ENCODE measurements at places on chromosomes 1 and 21. TPM values are rescaled to one million over a fixed set of nuclear protein-coding genes. Genes with fewer than 3 reads are reported as not detected.

Gene REN
- not detected for total RNA-seq

Gene ANKRD65
- total RNA-seq: not detected

Gene FMO5
- total RNA-seq: 0.07 TPM

Gene SLC5A9
- total RNA-seq: not detected

Gene NSUN4
- total RNA-seq: 14.9 TPM

DNA sequence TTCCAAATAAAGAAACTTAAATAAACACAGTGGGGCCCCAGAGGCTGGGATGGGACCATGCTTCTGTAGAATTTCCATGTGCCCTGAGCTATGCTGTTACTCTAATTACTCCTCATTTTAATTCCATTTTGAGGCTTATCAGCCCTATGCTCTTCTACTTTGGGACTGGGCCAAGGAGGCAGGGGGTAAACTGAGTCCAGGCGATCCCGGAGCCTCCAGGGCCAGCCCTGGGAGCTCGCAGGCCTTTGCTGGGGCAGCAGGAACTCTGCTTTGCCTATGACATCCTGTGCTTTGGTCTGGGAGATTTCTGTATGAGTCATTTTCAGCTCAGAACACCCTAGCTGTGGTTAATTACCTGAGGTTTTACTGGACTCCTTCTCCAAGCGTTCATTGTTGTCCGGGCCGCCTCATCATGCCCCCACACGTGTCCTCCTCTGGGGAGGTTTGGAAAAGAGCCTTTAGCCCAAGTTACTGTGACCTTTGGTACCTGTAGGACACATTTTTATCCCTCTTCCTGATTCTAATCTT, 95.7 kb downstream of the RHOU start:
- peak; percentile 77 for DNase-seq

DNA sequence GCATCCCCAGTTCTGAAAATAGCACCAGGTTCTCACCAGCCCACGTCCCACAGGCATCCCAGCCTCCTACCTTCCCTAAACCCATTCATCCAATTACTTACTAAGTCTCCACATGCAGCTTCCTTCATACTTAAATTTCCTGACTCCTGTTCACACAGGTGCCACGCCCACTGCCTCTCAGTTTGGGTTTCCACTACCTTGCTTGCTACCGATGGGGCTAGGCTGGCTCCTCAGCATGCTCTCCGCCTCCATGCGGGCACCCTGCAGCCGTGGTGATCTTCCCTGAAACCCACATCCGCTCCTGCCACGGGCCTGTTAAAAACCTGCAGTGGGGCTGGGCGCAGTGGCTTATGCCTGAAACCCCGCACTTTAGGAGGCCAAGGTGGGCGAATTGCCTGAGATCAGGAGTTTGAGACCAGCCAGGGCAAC, 70.4 kb upstream of the ANGPTL1 start:
- DNase-seq: no peak

GRCh38 chr1:202952818-202953217, 5.3 kb downstream of the ADIPOR1 start:
- DNase-seq: peak; percentile 79

- peak; percentile 28 for DNase-seq
Observed at GRCh38 chr1:19044975-19045831, 88.7 kb upstream of the IFFO2 start.

DNA sequence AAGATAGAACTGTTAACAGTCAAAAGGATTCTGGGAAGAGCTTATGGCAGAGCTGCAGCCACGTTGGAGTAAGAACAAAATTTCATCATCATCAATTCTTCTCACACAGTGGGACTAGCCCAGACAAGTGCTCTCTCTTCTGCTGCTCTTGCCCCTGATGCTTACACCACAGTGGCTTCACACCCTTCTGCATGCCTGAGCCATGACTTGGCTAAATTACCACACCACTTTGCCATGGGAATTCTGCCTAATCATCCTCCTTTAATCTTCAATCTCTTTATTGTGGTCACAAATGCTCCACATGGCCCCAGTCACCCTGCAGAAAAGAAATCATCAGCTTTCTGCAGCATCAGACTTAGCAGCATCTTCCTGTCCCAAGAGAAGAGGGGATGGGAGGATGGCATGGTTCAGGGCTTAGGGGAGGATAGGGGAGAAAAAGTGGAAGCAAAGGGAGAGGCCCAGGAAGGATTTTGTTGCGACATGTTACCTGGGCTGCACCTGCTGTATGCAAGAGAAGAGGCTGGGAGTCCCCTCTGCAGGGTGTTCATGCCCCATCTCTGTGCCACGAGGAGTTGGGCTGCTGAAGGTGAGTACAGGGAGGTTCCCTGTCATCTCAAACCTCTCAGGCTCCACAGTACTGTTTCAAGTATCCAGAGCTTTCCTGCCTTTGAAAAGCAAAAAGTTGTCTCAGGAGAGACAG, 9.0 kb upstream of the RPTN start:
- DNase-seq: peak; percentile 97

DNA sequence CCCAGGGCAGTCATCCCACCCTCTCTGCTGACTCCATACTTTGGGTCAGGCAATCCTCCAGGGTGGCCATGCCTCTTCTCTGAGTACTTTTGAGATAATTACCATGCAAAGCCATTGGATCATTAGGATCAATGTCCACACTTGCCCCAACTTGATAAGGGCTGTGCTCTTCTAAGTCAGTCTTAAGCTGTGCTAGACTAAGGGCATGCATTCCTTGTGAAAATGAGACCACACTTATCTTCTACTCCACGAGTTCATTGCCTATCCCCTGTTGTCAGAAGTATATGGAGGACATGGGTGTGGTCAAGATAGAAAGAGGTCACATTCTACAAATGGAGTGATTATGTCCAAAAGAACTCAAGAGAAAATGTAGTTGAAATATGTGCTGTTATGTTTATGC, 18.9 kb upstream of the SSX2IP start:
- DNase-seq: no peak

- DNase-seq: peak; percentile 99
Observed at GRCh38 chr1:84847253-84848250, 45.5 kb downstream of the LPAR3 start.

DNA sequence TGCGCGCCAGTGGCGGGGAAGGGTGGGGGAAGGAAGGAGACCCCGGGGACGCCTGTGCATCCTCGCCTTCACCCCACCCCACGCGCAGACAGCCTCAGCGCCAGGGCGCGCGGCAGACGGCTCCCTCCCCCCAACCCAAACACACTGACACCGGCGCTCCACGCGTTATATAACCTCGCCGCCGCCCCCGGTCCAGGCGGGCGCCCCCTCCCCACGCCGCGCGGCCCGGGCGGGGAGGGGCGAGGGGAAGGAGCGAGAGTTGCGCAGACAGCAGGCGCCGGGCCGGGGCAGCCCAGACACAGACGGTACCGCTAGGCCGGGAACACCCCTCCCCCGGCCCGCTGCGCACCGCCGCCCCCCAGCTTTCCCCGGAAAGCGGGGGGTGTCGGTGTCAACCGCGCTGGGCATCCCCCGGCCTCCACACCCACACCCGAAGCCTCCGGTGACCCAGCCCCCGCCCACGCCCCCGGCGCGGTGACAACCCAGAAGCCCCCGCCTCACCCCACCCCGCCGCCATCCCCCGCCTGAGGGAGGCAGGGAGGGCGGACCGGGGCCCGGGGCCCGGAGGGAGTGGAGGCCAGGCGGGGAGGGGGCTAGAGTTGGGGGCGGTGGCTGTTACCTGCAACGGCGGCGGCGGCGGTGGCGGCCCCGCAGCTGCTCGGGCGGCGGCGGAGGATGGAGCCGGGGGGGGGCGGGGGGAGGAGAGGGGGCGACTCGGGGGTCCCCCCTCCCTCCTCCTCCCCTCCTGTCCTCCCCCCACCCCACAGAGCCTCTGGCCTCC, 432 bp downstream of the AKT3 start:
- no peak for DNase-seq

GRCh38 chr1:56545711-56546110, 33.7 kb downstream of the PLPP3 start:
- no peak for DNase-seq

- no peak for DNase-seq
Observed at GRCh38 chr1:48058135-48059025, 61.2 kb upstream of the TRABD2B start.

DNA sequence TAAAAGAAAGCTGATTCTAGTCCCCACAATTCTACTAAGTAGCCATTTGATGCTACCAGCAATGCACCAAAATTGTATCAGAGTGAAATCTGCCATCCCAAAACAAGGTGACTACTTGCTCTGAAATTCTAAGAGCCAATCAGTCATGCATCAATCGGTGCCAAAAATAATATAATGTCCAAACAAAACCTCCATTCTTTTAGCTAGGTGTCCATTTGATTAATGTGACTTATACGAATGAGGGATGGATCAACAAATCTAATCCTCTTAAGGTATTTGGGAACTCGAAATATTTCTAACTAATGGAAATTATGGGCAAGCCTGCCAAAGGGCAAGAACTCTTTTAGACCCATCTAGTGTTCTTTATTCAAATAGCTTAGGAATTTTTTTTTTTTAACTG, 66.4 kb upstream of the NEK2 start:
- DNase-seq: no peak

DNA sequence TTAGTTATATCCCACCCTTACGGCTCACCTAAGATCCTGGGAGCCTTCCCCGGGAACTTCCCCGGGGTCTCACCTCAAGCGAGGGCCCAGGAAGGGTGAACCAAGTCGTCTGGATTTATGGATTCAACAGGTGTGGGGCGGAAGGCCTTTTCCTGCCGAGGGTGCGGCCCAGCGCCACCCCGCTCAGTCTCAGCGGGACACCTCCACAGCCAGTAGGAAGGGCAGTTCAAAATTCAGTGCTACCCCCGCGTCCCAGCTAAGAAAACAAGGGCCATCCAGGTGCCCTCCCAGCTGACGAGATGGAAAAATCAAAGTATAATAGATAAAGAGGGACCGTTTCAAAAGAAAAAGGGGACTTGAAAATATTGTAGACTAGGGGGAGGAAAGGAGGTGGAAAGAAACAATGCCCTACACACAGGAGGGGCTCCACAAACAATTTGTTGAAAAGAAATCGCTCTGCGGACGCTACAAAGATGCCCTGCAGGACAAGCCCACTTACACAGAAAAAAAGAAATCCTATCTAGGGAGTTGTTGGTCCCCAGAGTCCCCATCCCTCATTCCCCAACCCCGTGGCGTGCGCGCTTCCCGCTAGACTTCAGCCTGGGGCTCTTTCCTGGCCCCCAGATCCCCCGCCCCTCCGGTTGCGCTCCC, 1.3 kb downstream of the SLC2A1 start:
- DNase-seq: no peak

Data from HT1080 (cell line).